NCI-H446 treated with DMSO at 0.1 percent for 48 hours (cell line): ENCODE measurements at places on chromosomes 7 and 10.

DNA sequence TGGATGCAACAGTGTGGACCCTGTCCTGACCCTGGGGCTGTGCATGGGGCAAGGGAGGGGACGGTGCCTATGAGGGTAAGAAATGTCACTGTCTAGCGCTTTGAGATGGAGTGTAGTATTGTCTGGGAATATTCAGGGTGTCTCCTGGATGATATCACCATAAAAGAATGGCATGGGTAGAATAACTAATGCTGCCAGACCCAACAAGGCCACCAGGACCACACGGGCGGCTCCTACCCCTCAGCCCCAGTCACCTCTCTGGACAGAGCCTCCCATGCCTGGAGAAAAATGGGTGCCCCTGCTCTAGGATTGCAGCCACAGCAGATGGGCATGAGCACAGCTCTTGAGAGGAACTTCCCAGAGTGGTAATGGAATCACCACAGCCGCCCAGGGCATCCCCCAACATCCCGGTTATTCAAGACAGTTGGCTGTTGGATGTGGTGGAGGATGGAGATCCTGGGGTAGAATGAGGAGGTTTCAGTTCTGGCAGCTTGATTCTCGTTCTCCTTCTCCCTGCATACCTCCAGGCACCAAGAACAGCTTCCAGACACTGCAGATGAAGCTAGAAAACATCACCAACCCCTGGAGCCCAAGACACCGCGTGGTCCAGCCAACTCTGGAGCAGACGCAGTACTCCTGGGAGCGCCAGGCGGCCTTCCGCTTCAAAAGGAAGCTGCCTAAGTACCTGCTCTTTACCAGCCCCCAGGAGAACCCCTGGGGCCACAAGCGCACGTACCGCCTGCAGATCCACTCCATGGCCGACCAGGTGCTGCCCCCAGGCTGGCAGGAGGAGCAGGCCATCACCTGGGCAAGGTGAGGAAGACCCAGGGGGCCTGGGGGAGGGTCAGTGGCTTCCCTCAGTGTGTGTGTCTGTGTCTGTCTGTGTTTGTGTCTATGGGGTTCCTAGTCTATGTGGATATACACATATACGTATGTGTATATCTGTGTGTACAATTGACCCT, 6.2 kb downstream of the AOC1 start:
- DNase-seq = no peak

DNA sequence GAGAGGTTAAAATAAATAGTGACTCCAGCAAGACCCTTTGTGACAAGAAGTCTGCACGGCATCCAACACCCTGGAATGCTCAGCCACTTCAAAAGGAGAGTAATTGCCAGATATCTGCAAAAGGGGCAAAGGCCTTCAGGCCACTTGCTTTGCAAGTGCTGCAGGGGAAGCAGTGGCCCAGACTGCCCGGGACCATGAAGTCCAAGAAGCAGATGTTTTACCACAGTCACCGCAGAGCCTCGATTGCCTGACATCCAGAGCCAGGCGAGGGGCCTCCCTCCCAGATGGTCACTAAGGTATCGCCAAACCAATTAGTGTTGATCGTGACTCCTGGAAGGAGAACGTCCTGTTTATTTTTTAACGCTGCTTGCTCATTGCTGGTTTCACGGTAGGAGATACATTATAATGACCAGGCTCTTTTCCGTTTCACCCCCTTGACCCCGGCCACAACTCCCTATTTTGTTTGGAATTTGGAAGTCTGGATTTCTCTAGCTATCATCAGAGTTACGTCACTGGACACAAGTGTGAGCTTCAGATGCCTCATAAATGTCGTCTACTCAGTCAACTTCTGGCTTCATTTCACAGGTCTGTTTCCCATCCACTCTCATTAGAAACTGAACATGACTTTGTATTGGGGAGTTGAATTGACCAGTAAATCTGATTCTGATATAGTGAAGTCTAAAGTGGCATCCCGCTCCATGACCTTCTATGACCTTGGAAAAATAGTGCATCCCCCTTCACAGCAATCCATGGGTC, 276.2 kb downstream of the WDR11 start:
- no peak for DNase-seq

- DNase-seq = no peak
Observed at GRCh38 chr7:128743112-128743772, 4.1 kb downstream of the CALU start.

- DNase-seq = no peak
Observed at GRCh38 chr10:86536294-86536861, 14.8 kb upstream of the WAPL start.

DNA sequence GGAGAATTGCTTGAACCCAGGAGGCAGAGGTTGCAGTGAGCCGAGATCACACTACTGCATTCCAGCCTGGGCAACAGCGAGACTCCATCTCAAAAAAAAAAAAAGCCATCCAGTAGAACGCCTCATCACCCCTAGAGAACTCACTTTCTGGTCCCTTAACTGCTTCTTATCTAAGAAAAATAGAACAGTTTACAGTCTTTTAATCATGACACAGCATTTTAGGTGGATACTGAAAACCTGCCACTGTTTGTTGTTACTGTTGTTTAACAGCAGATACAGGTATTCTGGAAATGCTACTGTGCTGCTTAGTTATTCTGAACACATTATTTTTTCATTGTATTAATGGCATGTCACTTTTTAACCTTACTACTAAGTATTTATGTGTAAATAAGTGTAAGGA, 624.3 kb upstream of the GHITM start:
- no peak for DNase-seq

DNA sequence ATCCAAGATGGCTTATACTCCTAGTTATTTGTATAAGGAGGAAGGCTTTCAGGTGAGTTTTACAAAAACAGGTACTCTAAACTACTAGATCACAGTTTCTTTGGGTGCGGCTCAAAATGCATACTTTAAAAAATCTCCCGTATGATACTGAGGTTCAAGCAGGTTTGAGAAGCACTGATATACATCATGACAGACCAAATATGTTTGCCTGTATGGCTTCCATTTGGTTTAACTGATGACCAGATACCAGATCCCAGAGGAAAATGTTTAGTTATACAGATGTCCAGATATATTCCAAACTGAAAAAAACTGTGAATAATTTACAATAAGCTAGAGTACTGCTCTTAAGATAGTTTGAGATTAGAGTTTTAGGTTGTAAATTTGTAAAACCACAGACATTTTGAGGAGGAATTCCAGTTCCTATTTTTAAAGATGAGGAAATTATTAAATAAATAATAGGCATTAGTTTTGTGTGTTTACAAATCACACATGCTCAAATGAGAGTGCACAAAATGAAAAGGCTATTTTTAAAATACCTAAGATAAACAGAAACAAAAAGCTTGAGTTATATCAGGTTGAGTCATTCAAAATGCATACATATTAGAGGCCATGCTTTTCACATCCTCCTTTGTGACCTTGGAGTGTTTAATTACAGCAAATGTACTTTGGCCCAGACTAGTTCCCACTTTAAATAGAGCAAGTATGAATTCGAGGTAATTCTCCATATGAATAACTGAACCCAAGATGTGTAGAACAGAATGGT, 60.5 kb downstream of the SEMA3C start:
- DNase-seq = no peak

DNA sequence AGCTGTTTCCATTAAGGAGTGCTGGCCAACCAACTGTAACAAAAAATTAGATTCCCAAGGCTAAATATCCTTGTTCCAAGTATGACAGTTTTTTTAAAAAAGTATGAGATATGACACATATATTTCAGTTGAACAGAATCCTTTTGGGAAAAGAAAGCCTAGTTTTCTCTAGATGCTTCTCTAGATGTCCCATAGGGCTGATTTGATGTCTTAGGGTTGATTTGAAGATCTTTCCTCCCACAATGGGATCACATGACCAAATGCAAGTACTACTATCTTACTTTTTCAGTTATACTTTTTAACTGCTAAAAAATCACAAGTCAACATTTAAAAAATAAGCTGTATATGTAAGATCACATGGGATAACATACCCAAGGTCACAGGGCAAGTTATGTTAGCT, 3.7 kb downstream of the NAMPT start:
- no peak for DNase-seq

DNA sequence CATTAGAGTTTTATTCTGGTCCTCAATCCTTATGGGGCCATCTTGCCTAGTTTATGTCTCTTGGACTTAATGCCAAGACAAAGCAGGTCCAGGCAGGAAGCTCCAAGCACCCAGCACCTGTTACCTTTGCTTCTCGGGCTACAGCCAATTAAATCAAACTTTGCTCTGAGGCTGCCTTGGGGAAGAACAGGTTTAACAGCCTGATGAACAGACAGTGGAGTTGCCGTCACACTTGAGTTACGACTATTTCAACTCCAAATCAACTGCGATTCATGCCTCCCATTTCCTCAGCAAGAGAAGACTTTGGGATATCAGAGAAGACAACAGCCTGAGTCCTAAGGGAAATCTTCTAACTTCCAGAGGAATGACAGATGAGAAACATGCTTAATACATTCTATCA, 62.2 kb downstream of the XPNPEP1 start:
- no peak for DNase-seq

DNA sequence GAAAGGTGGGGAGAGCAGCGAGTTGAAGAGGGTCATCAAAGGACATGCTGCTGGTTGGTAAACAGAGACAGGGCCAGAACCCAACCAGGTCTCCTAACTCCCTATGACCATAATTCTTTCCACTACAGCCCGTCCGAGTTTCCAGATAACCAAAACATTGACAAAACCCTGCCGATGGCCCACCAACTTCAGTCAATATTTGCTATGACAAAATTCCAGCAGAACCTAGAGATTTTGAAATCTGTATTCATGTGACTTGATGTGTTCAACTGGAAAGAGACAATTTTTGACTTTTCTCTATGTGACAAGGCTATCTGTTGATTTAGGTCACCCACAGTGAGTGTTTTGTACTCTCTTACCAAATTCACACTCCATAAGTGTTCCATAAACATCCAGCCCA, 86.7 kb downstream of the NHLRC2 start:
- no peak for DNase-seq
